Endothelial cell (in vitro differentiated cells): ENCODE measurements at places on chromosomes 5 and 9.

DNA sequence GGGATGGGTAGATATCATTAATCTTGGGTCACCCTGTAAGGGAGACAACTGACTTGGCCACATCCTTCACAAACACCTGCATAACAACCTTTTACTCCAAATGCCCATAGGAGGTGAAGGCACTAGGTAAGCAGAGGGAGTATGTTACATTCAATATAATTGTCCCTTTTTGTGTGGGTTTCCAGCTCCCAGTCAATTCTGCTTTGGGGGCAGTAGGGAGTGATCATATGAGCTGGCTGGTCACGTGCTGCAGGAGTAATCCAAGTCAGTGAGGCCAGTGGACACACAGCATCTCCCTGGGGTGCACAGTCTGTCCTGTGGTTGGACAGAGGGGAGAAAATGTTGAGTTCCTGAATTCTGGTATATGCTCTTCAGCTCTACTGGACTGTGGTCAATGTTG lies 1.2 kb upstream of the AGXT2 start:
- DNase-seq = no peak

- DNase-seq = no peak
Measured at GRCh38 chr5:77425998-77426659, 66.0 kb downstream of the WDR41 start.

GRCh38 chr5:31711363-31711762 lies 72.4 kb downstream of the PDZD2 start:
- no peak for DNase-seq

DNA sequence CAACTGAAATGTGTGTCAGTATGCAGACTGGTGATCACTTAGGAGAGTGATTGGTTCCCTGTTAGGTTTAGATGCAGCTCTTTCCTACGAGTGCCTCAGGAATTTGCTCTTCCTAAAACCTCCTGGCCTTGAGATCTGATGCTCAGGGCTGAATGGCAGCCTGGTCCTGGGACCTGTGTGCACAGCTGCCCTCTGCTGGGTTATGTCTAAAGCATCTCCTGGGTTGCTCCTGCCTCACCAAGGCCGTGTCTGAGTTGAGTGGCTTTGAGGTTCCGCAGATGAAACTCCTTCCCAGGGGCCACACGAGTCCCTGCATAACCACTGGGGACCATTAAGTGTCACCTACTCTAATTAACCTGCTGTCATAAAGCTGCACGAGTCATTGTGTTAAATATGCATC lies 59.5 kb downstream of the MVB12B start:
- peak; percentile 43 for DNase-seq

DNA sequence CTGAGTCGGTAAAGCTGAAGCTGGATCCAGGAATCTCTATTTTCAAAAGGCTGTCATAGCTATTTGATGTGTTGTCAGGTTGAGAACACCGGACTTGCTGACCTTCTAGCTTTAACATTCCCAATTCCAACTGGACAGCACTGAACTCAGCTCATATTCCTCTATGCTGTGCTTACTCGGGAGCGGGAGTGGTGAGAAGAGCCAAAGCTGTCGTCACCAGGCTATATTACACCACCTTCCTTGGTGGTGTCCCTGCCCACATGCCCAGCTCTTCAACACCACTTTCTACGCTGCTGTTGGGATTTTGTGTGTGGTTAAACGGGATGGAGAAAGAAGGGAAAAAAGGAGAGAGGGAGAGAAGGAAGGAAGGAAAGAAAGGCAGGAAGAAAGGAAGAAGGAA lies 653.6 kb downstream of the RAB3C start:
- DNase-seq = no peak

- no peak for DNase-seq
Measured at GRCh38 chr5:82004511-82004910, 32.7 kb downstream of the ATG10 start.

DNA sequence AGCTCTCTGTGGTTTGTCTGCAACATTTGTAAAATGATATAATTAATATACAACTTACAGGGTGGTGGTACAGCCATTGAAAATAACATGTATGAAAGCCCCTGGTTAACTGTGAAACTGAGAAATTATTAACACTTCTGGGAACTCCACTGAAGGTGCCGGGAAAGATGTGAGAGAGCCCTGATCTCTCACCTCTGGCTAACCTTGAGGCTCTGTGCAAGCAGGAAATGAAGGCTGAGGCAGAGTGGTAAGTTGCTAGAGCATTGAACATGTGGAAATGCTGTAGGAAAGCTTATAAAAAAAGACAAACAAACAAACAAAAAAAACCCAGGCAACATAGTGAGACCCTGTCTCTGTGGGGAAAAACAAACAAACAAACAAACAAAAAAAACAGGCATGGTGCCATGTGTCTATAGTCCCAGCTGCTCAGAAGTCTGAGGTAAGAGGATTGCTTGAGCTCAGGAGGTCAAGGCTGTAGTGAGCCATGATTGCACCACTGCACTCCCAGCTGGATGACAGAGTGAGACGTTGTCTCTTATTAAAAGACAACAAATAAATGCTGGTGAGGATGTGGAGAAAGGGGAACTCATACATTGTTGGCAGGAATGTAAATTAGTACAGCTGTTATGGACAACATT lies 7.5 kb downstream of the CATSPER3 start:
- DNase-seq = no peak

GRCh38 chr9:94908011-94908563 lies 181.6 kb downstream of the AOPEP start:
- no peak for DNase-seq

DNA sequence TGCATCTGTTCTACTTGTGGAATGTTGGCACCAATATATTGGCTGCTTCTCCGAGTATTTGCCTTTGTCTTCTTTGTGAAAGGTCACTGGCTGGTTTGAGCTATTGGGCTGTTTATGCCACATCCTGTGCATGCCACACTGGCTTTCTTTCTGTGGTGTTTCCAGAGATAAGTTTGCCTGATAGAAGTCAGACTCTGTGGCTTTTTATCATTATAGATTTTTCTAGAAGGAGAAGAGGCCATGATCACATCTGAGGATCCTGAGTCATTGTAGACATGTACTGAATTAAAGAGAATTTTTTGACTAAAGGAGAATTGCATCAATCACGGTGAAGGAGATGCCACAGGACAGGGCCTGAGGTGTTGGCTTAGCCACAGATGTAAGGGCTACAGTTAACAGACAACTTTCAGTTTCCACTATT lies 26.5 kb upstream of the CDKN2B start:
- no peak for DNase-seq

GRCh38 chr9:137645211-137645610 lies 26.4 kb downstream of the EHMT1 start:
- no peak for DNase-seq

GRCh38 chr5:36359267-36359666 lies 57.6 kb upstream of the RANBP3L start:
- DNase-seq = no peak

DNA sequence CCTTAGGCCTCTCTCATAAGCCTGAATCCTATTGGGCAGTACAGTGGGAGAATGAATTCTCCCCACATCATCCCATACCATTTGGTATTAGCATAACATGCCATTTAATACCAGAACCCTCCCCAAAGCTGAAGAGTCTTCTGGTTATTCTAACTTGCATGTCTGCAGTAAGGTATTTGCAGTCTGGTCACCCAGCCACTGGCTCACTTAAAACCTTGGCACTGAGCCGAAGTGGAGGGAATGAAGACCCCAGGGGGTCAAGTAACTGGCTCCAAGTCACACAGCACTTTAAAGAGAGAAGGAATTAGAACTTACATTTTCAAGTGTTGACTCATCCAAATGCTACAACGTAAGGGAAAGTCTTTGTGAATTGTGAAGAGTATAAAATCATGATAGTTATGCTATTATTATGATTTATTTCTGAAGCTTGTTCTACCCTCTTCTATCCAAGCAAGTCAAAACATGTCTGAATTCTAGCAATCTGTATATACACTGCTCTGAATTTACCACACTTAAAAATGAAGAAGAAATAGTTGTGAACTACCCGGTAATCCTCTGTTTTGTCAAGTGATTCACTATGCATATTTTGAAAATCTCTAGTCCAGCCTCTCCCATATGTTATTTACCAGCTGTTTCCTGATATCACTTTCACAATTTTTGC lies 28.5 kb downstream of the GLRA1 start:
- no peak for DNase-seq

GRCh38 chr5:73968729-73969128 lies 342.7 kb downstream of the ARHGEF28 start:
- no peak for DNase-seq

- DNase-seq = no peak
Measured at GRCh38 chr5:6568889-6569288, 64.0 kb downstream of the NSUN2 start.

- DNase-seq = no peak
Measured at GRCh38 chr5:57839025-57839424, 356.4 kb upstream of the ACTBL2 start.

- no peak for DNase-seq
Measured at GRCh38 chr5:53041071-53041692, 52.0 kb downstream of the ITGA2 start.

- no peak for DNase-seq
Measured at GRCh38 chr5:161850491-161850890, 2.6 kb downstream of the GABRA1 start.

DNA sequence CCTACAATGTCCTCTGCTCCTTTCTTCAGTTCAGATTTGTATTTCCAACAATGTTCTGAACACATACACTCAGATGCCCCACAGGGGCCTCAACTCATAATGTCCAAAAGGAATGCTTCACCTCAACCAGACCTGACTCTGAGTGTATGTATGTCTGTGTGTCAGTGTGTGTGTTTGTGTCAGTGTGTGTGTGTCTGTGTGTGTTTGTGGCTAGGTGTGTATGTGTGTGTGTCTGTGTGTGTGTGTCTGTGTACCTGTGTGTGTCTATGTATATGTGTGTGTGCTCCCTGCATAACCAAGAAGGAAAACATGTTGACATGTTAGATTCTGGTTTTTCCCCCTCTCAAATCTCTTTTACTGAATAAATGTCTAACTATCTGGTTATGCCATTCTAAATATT lies 87.3 kb upstream of the PCSK1 start:
- DNase-seq = no peak

DNA sequence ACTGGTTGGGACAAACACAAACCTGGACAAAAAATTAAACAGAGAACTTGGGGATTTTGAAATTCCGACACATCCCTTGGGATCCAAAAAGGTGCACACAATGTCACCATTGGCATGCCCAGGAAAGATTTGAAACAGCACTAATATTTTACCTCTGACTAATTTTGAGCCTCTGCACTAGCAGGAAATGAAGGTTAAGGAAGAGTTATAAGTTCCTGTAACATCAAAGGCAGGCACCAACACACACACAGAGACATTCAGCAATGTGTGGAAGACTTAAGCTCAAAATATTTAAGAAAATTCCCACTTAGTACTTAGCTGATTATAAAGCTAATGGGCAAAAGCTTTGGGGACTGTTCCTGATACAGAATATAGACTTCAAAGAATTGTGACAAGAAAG lies 247.0 kb downstream of the CDH9 start:
- no peak for DNase-seq

GRCh38 chr9:38088006-38088925 lies 19.2 kb upstream of the SHB start:
- peak; percentile 91 for DNase-seq

- DNase-seq = no peak
Measured at GRCh38 chr9:122155796-122156195, 3.8 kb downstream of the NDUFA8 start.

- DNase-seq = no peak
Measured at GRCh38 chr9:111992523-111992922, 95.9 kb downstream of the UGCG start.

DNA sequence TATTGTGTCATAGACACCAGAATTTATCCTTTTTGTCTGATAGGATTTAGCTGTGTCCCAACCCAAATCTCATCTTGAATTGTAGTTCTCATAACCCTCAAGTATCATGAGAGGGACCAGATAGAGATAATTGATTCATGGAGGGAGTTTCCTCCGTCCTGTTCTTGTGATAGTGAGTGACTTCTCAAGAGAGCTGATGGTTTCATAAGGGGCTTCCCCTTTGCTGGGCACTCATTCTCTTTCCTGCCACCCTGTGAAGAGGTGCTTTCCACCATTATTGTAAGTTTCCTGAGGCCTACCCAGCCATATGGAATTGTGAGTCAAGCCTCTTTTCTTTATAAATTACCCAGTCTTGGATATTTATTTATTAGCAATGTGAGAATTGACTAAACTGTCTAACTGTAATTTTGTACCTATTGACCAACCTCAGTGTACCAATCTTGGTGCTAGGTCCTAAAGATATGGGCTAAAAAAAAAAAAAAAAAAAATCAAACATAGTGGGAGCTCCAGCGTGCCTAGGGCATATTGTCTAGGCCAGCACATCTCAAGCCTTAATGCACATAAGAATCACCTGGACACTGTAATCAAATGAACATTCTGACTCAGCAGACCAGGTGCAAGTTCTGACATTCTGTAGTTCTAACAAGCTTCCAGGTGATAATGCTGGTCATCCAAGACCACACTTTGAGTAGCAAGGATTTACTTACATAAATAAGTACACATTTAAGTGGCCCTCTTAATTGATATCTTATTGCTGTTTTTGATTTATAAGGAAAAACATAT lies 30.5 kb downstream of the ST8SIA4 start:
- no peak for DNase-seq

DNA sequence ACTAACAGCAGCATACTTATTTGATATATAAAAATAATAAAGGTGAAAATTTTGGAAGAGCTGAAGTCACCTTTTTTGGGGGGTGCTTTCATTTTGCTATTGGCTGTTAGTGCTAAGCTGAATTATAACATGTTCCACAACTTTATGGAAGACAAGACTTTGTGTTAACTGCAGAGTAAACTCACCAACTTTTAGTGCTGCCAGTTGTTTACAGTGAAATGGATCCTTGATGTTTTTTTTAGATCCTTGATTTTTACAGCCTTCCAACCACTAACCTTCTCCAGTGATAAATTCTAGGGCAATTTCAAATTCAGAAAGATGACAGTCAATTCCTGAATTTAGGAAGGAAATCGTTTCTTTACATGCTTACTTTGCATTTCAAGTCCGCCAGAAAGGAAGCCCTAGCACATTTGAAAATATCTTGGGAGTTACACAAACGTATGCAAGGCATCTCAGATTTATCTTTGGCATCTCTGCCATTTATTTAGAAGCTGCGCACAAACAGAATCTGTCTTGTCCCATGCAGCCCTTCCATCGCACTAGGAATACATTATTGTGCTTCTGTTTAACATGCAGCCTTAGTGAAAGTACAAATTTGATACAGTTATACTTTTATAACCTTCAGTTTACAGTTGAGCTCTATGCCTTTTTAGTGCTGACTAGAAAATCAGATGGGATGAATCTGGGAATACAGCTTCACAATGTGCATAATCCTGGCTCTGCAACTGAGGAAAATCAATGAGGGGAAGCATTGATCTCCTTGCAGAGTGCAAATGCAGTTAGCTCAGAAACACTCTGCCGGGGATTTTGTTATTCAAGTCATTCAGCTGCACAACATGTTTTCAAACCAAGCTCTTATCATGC lies 142.4 kb upstream of the ZNF608 start:
- no peak for DNase-seq

DNA sequence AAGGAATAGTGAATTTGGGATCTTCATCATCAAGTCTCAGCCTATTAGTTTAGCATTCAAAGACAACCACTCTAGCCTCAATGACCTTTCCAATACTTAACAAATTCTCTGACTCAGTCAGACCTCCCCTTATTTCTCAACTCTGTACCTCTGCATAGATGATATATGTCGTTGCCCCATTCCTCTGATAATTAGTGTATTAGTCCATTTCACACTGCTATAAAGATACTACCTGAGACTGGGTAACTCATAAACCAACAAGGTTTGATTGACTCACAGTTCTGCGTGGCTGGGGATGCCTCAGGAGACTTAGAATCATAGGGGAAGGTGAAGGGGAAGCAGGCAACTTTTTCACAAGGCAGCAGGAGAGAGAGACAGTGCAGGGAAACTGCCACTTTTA lies 8.9 kb downstream of the MRPL22 start:
- DNase-seq = no peak
